ENCODE measurements at places on chromosomes 6 and 20. TPM values are rescaled to one million over a fixed set of nuclear protein-coding genes. Genes with fewer than 3 reads are reported as not detected.

Gene CST4
- total RNA-seq, result not detected

Gene PRDM13
- total RNA-seq, result not detected

Gene HLA-DPA1
- 27.9 TPM for total RNA-seq

Gene MUCL3
- total RNA-seq, result not detected

Gene LST1
- total RNA-seq, result 40.4 TPM

Gene MYH7B
- total RNA-seq, result 0.22 TPM

Gene CASS4
- 3.7 TPM for total RNA-seq

Gene MYMX
- not detected for total RNA-seq

DNA sequence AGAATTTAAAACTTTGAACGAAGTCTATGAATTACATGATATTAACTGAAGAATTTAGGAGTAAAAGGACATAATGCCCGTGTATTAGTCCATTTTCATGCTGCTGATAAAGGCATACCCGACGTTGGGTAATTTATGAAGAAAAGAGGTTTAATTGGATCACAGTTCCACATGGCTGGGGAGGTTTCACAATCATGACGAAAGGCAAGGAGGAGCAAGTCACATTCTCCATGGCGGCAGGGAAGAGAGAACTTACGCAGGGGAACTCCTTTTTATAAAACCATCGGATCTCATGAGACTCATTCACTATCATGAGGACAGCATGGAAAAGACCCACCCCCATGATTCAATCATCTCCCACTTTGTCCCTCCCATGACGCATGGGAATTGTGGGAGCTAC lies 210.6 kb downstream of the CD83 start:
- H3K27ac ChIP-seq, result no peak overlapping the region
- no peaks in the 10 kb centered on the region for H3K36me3 ChIP-seq
- peaks cover 3% of the 10 kb centered on the region for H3K27me3 ChIP-seq
- peaks cover 9% of the 10 kb centered on the region for H3K4me1 ChIP-seq

DNA sequence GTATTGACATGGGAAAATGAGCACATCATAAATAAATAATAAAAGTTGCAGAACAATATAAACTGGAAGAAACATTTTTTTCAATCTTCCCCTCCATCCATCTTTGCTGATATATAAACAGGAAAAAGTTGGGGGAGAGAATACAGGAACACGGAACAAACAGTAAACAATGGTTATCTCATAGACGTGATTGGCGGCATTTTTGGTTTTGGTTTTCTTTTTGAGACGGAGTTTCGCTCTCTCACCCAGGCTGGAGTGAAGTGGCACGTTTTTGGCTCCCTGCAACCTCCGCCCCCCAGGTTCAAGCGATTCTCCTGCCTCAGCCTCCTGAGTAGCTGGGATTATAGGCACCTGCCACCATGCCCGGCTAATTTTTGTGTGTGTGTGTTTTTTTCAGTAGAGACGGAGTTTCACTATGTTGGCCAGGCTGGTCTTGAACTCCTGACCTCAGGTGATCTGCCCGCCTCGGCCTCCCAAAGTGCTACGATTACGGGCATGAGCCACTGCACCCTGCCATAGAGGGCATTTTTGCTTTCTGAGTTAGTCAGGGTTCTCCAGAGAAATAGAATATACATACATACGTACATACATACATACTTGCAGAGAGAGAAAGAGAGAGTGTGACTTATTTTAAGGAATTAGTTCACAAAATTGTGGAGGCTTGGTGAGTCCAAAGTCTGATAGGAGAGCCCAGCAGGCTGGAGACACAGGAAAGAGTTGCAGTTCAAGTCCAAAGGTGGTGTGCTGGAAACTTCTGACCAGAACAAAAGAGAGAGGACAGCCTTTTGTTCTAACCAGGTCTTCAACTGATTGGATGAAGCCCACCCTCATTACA lies 22.6 kb downstream of the GNL1 start:
- H3K36me3 ChIP-seq, result peaks cover 7% of the 10 kb centered on the region
- H3K27ac ChIP-seq, result peak overlapping the region; percentile 89
- H3K27me3 ChIP-seq, result no peaks in the 10 kb centered on the region
- peak overlapping the region; percentile 41 for H3K4me3 ChIP-seq
- DNase-seq, result no peak

DNA sequence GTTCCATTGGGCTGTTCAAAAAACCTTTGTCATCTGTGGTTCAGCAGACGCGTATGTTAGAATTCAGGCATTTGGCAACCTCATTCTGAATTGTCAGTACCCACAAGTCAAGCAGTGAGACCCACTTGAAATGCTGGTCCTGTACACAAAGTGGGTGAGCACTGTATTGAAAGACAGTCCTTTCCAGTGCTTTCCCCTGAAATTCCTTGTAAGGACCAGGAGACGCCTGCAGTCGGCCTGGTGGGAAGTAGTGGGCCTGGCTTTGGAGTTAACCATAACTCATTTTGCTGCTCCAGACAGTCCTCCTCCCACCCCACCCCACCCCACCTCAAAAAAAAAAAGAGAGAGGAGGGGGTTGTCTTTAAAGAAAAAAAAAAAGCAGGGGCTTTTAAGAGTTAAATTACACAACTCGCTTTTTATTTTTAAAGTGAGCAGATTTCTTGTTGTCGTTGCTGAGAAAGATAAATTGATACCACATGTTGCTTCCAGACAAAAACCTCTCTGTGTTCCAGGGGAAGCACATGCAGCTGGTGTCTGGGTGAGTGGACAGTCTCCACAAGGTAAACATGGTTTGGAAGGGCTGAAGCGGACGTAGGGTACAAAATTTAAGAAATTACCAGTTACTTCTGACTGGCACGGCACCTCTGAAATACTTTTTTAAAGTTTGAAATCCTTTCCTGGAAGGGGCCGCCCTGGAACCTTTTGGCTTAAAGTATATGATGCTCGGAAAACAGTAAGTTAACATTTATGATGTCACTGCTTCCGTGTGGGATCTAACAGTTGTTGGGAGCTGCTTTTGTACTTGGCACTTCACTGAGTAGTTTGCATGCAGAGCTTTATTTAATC lies 95.3 kb downstream of the FOXO3 start:
- no peak overlapping the region for H3K27ac ChIP-seq
- H3K27me3 ChIP-seq, result no peaks in the 10 kb centered on the region

GRCh38 chr6:158912655-158913054 lies 87.3 kb downstream of the RSPH3 start:
- no peaks in the 10 kb centered on the region for H3K27me3 ChIP-seq
- peak overlapping the region; percentile 89 for H3K27ac ChIP-seq
- peaks cover 44% of the 10 kb centered on the region for H3K4me1 ChIP-seq
- no peak overlapping the region for H3K4me3 ChIP-seq

DNA sequence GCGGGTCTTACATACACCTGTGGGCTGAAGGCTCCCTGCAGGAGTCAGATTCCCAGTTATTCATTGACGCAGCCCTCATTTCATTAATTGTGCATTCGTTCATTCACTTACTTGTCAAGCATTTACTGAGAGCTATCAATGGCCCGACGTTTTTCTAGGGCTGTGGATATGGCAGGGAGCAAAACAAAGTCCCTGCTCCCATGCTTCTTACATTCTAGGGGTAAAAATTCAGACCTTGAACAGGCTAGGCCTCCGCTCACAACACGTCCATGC lies 369 bp upstream of the NSFL1C start:
- H3K27ac ChIP-seq, result no peak overlapping the region
- peak overlapping the region; percentile 83 for H3K4me3 ChIP-seq
- H3K36me3 ChIP-seq, result peaks cover 11% of the 10 kb centered on the region
- H3K27me3 ChIP-seq, result peaks cover 4% of the 10 kb centered on the region
- DNase-seq, result no peak
- peaks cover 43% of the 10 kb centered on the region for H3K4me1 ChIP-seq

GRCh38 chr20:43936104-43936770 lies 21.6 kb downstream of the TOX2 start:
- no peak overlapping the region for H3K4me3 ChIP-seq
- no peak overlapping the region for H3K27ac ChIP-seq
- no peak for DNase-seq
- H3K4me1 ChIP-seq, result peaks cover 6% of the 10 kb centered on the region

DNA sequence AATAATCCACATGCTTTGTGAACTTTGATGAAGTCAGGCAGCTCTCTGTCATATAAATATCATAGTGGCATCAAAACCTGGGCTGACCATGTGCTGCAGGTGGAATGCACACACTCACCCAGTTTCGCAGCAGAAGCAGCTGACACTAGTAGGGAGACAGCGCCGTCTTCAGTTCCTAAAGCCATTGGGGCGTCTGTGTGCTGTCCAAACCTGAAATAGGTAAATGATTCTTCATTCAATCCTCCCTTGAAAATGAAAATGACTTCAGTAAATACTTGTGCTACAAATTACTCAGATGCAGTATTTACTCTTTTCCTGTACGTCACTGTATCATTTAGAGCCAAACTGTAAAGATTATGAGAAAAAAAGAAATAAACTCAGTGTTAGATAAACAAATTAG lies 127.5 kb downstream of the EYA4 start:
- DNase-seq, result no peak
- H3K27ac ChIP-seq, result no peak overlapping the region
- no peak overlapping the region for H3K4me3 ChIP-seq

- DNase-seq, result no peak
- H3K27me3 ChIP-seq, result no peaks in the 10 kb centered on the region
- H3K27ac ChIP-seq, result no peak overlapping the region
- no peak overlapping the region for H3K4me3 ChIP-seq
Measured at GRCh38 chr20:11144114-11144950, 470.5 kb upstream of the JAG1 start.

- peaks cover 17% of the 10 kb centered on the region for H3K27me3 ChIP-seq
- H3K36me3 ChIP-seq, result no peaks in the 10 kb centered on the region
- H3K4me3 ChIP-seq, result no peak overlapping the region
- H3K4me1 ChIP-seq, result no peaks in the 10 kb centered on the region
- DNase-seq, result no peak
Measured at GRCh38 chr20:39097889-39098288, 135.7 kb downstream of the DHX35 start.

DNA sequence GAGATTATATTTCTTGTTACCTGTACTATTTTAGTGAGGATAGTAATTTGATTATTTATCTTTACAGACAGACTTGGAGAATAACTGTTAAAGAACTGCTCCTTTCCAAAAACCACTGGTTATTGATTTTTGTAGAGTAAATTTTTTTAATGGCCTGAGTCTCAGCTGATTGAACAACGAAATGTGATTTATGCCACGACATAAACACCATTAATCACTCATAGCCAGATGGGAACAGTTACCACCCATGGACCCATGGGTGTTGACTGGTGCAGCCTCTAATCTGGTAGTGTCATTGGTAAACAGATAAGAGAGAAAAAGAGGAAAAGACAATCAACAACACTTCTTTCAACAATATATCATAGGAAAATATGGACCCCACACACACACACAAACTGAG lies 101.4 kb upstream of the BEND6 start:
- H3K27me3 ChIP-seq, result peaks cover 37% of the 10 kb centered on the region
- no peak for DNase-seq
- H3K27ac ChIP-seq, result no peak overlapping the region
- no peaks in the 10 kb centered on the region for H3K36me3 ChIP-seq
- H3K4me3 ChIP-seq, result no peak overlapping the region

DNA sequence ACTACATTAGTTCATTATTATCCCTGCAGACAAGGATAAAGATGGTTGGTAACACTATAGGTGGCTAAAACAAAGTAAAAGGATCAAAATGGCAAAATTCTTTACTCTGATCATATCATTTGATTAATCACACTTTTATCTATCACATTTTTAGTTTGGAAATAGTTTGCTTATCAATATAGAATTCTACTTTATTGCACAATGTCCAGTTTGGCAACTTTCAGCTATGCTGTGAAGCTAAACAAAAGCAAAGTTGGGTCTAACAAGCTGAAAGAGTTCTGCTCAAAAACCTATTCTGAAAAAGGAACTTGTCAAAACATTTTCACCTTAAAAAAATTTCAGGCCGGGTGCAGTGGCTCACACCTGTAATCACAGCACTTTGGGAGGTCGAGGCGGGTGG lies 7.9 kb upstream of the LATS1 start:
- DNase-seq, result no peak
- peaks cover 9% of the 10 kb centered on the region for H3K4me1 ChIP-seq
- H3K27ac ChIP-seq, result no peak overlapping the region
- H3K36me3 ChIP-seq, result peaks cover 34% of the 10 kb centered on the region
- no peak overlapping the region for H3K4me3 ChIP-seq
- H3K27me3 ChIP-seq, result no peaks in the 10 kb centered on the region

DNA sequence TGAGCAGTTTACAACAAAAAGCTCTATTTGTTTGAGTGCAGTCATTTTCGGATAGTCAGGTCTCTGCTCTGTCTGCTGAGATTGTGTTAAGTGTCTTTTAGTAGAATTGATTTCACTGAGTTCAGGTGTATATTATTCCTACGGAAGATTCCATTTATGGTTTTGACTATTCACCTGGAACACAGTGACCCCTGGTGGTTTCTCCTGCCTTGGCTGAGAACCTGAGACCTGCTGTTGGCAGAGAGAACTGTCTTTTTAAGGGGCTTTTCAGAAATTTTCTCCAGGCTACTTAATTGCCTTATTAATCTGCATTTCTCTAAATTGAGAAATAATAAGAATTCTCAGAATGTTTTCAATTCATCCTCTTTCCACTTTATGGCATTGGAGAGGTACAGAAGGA lies 508.0 kb downstream of the TBC1D32 start:
- H3K4me3 ChIP-seq, result no peak overlapping the region
- DNase-seq, result peak; percentile 24
- H3K27ac ChIP-seq, result no peak overlapping the region
- H3K27me3 ChIP-seq, result no peaks in the 10 kb centered on the region
- H3K36me3 ChIP-seq, result no peaks in the 10 kb centered on the region
- H3K4me1 ChIP-seq, result no peaks in the 10 kb centered on the region

DNA sequence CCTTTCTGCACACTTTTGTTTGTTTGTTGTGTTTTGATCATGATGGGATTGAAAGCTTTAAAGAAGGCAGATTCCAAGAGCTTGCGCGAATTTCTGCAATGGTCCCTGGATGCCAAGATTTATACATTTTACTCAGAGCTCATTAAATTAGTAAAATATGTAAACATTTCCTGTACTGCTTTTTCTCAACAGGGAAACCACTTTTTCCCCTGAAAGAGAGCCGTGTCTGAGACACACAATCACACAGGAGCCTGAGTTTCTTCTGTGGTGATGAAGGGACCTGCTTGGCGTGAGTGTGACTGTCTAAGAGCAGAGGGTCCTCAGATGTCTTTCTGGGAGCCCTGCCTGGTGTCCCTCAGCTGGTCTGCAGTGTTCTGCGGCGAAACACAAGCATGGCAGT lies 12.1 kb upstream of the TAGAP start:
- H3K27me3 ChIP-seq, result no peaks in the 10 kb centered on the region
- no peak for DNase-seq
- peaks cover 12% of the 10 kb centered on the region for H3K36me3 ChIP-seq
- H3K4me3 ChIP-seq, result peak overlapping the region; percentile 59
- peaks cover 91% of the 10 kb centered on the region for H3K4me1 ChIP-seq
- peak overlapping the region; percentile 95 for H3K27ac ChIP-seq

DNA sequence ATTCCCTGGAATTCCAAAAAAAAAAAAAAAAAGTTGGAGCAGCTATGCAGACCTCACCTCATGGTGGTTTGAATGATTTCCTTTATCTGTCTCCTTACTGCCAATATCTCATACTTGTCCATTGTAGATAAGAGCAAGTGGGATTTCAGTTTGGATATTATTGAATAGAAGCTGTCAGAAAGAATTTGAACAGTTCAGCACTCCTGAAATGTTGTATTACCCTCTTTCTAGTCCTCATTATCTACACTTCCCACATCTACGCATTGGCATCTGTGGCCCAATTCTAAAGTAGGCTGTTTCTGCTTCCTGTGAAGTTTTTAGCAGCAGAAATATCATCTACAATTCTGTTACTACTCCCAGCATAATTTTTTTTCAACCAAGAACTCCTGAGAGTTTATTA lies 68.2 kb upstream of the KHDRBS2 start:
- no peaks in the 10 kb centered on the region for H3K27me3 ChIP-seq
- no peaks in the 10 kb centered on the region for H3K4me1 ChIP-seq
